ENCODE measurements at places on chromosomes 5 and 9.

GRCh38 chr5:107968998-107969397, 298.3 kb upstream of the EFNA5 start:
- DNase-seq = no peak

GRCh38 chr5:51479840-51480239, 96.6 kb downstream of the ISL1 start:
- no peak for DNase-seq

DNA sequence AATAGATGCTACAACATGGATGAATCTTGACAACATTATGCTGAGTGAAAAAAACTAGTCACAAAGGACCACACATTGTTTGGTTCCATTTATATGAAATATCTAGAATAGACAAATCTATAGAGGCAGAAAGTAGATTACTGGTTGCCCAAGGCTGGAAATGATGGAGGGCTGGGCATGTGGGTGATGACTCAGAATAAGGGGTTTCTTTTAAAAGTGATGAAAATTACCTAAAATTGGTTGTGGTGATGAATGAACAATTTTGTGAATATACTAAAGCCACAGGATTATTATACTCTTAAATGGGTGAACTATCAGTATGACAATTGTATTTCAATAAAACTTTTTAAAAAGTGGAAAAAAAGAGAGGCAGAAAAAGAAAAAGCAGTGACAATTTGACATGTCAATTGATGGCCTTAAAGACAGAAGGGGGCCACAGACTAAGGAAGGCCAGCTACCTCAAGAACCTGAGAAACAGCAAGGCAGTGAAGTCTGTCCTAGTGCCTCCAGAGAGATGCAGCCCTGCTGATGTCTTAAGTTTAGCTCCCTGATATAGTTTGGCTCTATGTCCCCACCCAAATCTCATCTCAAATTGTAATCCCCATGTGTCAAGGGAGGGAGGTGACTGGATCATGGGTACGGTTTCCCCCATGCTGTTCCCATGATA, 182.7 kb downstream of the PIK3R1 start:
- DNase-seq = no peak

DNA sequence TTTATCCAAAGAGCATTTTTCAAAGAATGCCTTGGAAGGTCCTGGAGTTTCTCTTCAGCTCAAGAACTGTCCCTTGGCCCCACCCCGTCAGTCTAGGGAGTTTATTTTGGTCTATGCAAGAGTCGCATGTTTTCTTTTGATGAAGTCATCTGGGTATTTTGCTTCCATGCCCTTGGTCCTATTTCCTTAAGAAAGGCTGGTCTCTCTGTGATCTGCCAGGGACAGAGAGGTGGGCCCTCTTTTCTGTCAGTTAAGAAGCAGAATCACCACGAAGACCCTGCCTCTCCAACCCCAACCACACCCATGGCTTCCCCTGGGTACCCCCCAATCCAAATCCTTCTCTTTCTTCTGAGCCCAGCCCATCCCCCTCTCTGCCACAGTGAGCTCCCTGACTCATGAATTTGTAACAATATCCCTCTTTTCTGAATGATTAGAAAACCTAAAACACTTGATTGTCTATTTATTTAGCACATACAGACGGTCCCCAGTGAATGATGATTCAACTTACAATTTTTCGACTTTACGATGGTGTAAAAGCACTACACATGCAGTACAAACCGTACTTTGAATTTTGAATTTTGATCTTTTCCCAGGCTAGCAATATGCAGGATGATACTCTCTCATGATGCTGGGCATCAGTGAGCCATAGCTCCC, 163.5 kb upstream of the ADRA1B start:
- DNase-seq = no peak

- no peak for DNase-seq
Measured at GRCh38 chr5:169945831-169946261, 34.4 kb downstream of the INSYN2B start.

- no peak for DNase-seq
Measured at GRCh38 chr5:893137-893506, 438 bp downstream of the TRIP13 start.

DNA sequence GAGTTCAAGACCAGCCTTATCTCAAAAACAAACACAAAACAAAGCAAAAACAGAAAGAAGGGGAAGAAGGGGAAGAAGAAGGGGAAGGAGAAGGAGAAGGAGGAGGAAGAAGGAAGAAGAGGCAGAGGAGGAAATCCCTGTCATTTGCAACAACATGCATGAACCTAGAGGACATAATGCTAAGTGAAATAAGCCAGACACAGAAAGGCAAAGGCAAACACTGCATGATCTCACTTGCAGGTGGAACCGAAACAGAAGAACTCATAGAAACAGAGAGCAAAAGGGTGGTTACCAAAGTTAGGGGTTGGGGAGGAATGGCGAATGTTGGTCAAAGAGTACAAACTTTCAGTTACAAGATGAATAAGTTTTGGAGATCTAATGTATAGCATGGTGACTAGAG, 135.4 kb downstream of the UGCG start:
- no peak for DNase-seq

GRCh38 chr9:134262035-134262434, 64.2 kb upstream of the RXRA start:
- no peak for DNase-seq

GRCh38 chr5:127445328-127445727, 72.1 kb upstream of the PRRC1 start:
- no peak for DNase-seq

DNA sequence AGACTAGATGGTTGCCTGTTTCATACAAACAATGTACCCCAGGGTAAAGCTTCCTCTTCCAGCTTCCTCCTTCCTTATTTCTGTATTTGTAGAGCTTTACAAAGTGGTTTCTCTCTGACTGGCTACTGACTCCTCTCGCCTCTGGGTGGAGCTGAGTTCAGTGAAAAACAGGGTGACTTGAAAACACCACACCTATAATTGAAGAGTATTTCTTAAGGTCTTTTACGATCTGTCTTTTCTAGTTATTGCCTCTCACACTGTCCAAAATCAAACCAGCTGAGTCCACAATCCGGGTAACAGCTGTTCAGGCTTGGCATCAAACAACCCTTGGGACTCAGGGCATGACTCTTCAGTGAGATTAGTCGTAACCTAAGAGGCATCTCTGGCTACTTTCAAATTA, 200.4 kb downstream of the ARRDC3 start:
- DNase-seq = no peak

DNA sequence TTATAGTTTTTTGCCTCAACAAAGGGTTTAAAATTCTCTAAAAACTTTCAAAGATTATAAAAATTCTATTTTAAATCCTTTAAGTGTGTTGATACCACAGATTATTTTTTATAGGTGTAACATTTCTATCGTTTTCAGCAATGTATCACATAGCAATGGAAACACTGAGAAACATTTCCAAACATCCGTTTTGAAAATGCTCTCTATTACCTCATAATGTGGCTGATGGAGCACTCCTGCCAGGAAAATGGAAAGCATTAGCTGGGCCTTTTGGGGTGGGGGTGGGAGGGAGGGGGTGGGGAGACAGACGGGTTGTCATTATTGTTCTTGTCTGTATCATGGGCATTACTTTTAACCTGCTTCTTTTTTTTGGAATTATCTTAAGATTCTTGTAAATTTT, 516.5 kb downstream of the ACTL7B start:
- DNase-seq = no peak

DNA sequence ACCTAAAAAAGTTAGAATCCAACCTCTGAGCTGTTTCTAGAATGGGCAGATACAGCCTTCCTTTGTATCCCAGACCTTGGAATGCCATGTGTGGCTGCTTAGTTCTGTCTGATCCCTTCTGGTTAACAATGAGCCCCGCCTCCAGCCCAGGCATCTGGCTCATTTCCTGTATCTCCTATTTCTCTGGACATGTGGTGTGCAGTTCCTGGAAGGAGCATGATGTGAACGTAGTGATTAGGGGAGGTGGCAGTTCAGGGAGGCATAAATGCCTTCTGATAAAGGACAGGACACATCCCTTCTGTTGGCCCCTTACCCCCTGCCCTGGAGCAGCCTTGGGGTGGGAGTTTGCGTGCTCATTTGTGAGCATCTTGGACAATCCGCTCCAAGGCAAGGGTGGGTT, 243.0 kb downstream of the ZSWIM6 start:
- DNase-seq = no peak

DNA sequence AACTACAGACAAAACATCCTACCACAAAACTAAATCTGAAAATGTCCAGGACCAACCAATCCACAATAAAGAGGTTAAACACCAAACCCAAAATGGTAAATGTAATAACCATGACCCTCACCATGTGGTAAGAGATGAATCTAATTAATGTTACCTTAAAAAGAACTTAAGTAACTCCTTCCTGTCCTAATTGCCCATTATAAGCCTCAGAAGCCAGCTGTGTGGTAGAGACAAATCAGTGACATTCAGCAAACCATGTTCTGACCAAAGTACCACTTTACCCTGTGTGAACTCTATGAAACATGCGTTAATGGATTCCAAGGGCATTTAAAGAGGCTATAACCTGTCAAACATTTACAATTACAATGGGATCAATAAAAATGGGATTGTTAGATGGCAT, 25.0 kb downstream of the LPAR1 start:
- DNase-seq = no peak

DNA sequence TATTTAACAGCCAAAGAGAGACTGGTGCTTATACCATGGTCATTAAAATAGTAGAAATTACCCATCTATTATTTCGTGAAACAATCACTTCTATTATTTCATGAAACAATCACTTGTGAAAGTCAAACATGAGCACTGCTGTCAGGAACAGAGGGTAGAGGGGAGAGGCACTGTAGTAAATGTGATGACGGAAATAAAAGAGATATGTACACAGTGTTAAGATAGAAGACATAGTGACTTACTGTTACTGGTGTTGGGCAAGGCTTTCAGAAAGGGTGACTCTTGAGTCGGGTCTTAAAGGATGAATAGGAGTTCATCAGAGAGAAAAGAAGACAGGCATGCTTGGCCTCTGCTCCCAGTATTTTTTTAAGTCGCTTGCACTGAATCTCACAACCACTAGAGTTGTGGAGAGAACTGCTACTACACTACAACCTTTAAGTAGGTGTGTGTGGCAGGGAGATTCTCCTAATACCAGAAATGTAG, 162.6 kb upstream of the GNA14 start:
- DNase-seq = no peak

DNA sequence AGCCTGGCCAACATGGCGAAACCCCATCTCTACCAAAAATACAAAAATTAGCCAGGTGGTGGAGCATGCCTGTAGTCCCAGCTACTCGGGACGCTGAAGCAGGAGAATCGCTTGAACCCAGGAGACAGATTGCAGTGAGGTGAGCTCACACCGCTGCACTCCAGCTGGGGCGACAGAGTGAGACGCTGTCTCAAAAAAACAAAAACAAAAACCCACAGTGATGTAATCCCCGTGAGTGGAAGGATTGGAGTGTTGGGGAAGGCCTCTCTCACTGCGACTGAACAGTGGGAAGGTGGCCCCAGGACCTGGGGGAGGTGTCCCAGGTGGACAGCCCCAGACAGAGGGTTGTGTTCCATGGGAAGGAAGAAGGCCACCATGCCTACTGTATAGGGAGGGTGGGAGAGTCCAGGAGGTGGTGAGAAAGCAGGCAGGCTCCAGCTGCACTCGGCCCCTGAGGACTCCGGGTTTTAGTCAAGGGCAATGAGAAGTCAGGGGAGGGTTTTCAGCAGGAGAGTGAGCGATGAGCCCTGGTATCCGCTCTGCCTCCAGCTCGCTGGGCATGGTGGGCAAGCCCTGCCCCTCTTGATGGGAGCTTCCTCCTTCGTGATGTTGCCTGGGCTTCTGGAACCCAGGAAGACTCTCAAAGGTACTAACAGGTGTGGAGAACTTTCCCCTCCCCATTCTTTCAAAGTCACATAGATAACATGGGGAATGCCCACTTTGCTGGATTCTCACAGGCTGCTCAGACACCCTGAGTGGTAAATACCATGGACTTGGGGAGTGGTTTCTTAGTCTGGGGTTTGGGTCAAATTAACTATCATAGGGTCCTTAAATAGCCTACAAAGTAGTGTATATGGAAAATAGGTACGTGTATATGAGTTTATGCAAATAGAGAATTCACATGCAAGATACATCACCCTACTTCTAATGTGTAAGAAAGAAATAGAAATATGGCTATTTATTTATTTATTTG, 74.7 kb downstream of the PPARGC1B start:
- DNase-seq = no peak

DNA sequence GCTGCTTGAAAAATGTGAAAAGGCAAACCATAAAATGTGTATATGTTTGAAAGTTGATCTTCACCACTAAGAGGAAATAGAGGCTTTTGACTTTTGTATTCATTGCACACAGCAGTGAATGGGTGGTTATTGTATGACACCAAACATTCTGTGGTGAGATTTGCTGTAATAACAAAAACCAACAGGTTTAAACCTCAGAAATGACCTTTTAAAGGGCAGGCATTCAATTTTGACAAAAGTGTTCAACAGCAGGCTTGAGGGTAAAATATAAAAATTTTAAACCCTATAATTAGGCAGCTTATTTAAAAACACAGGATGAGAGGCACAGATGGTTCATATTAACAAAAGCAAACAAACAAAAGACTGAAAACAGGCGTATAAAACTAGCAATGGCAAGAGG, 128.1 kb upstream of the NUDT12 start:
- DNase-seq = no peak

DNA sequence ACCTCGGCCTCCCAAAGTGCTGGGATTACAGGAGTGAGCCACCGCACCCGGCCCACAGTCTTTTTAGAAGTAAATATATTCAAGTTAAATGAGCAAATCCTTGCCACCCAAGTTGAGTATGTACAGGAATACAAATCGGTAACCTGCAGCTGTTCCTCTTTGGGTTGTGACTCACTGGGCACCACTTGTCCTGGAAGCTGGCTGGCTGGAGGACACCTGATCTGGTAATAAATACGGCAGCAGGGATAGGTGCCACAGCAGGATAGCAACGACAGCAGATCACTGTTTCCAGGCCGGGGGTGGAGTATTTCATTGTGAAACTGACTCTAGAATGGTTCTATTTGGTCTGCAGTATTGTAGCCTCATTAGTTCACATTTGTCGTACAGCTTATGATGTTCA, 35.7 kb upstream of the SLC36A2 start:
- DNase-seq = no peak

GRCh38 chr5:91307048-91307447, 76.1 kb downstream of the ARRDC3 start:
- DNase-seq = no peak

DNA sequence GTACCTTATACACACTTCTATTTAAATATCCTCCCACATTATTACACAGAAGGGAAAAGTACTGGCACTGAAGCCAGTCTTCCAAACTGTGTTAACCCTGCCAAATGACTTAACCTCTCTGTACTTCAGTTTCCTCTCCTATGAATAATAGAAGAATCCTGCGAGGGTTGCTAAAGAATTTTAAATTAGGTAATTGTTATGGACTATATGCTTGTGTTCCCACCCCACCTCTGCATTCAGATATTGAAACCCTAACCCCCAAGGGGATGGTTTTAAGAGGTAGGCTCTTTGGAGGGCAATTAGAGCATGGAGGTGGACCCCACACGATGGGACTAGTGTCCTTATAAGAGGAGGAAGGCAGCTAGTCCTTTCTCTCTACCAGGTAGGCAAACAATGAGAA, 72.7 kb downstream of the TTLL11 start:
- no peak for DNase-seq

All from CD4-positive, alpha-beta T cell treated with Interleukin-1 beta for 1 hour (primary cell).